ENCODE measurements at places on chromosomes 4 and X.

DNA sequence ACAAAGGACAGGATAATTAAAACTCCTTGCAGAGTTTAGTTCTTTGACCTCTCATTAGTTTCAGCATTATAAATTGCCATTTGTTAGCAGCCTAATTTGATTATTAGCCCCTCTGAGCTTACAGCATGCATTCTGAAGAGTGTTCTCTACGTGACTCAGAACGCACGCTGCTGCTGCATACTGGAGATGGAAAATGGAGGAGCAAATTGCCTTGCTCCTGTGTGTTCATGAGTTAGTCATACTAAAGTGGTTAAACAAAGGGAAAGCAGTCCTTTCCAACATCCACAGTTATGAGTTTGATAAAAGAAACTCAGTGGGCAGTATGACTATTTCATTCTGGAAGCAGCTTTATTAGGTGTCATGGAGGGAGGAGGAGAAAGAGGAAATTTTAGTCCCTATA, 922.5 kb downstream of the RPA4 start:
- DNase-seq = no peak

DNA sequence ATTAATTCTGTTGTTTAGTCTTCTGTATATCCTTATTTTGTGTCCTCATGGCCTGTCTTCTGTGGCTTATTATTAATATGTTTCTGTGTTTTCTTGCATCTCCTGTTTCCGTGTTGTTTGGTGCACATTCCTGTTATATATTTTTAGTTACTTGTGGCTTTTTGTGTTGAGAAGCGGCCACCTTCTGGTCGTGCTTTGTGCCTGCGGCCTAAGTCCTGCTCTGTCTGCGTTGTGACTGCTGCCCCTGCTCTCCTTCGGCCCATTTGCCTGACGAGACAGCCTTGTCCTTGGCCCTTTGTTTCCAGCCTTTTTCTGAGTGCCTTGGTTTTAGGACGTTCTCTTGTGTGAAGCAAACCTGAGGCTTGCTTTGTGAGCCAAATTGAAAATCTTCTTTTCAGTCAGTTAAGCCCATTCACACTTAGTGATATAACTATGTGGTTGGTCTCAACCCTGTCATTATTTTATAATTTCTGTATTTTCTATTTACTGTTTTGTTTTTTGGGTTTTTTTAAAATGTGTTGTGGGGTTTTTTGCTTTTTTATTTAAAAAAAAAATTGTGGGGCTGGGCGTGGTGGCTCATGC, 43.8 kb downstream of the TNIP2 start:
- no peak for DNase-seq

DNA sequence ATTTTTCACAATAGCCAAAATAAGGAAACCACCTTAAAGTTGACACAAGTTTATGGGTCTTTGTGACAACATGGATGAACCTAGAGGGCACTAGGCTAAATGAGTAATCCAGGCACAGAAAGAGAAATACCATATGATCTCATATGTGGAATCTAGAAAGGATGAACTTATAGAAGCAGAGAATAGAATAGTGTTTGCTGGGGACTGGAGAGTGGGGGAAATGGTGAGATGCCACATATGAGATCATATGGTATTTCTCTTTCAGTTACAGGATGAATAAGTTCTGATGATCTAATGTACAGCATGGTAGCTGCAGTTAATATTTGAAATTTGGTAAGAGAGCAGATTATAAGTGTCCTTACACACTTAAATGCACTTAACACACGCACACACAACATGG, 35.9 kb downstream of the F8A2 start:
- no peak for DNase-seq

GRCh38 chr4:78864405-78865024, 74.7 kb downstream of the PAQR3 start:
- DNase-seq = peak; percentile 55

DNA sequence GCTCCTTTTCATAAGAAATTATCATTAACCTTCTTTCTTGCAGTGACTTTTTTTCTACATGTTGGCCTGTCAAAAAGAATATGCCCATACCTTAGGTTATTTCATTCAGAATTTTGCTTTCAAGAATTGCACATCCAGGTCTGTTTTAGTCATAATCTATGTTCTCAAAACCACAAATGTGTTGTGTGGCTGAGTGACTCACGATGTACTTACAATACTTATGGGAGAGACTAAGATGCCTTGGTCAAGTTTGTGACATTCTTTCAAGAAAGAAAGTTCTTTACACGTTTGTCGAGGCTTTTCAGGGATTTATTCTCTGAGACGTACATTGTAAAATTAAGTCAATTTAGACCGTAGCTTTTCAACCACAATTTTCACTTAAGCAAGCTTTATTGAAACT, 396.7 kb downstream of the FSTL5 start:
- DNase-seq = no peak

- DNase-seq = no peak
These were observed 780.0 kb upstream of the MAGEB2 start for GRCh38 chrX:29435396-29435795.

DNA sequence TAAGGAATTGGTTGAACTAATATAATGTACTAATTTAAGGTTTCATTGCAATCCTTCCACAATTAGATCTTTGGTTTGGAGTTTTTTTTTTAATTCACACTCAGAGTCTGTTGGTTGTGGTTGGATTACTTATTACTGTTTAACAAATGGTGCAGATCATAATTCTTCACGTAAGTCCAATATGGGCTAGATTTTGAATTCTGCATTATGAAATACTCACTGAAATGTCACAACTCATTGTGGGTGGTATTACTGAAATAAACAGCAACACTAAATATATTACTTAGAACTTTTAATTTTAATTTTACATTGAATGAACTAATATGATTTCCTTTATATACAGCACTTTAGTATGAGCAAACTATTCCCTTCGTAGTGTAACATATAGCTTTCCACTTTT, 94.2 kb upstream of the MYOZ2 start:
- DNase-seq = no peak

DNA sequence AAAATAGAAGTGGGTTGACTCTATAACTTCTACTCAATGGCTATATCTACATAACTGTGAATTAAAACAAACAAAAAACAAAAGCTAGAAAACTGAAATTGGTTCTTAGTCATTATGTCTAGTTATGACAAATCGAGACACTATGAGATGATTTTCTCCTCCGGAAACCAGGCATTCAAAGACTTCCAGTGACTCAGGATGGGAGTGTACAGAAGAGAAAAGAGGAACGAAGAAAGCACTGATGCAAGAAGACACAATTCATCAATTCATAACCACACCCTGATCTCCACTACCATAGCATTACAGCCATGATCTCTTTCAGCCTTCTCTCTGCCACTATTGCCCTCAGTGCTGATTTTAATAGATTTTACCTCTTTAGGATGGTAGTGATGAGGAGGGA, 253.6 kb downstream of the CBLL2 start:
- no peak for DNase-seq

- DNase-seq = no peak
These were observed 1.8 kb downstream of the SPCS3 start for GRCh38 chr4:176321589-176321988.

GRCh38 chr4:187544461-187545053, 451.0 kb upstream of the ZFP42 start:
- DNase-seq = no peak

GRCh38 chrX:56557376-56557929, 6.0 kb upstream of the UBQLN2 start:
- DNase-seq = no peak

GRCh38 chr4:5982156-5982973, 35.9 kb downstream of the C4orf50 start:
- DNase-seq = no peak

- DNase-seq = no peak
These were observed 8.5 kb upstream of the GRIA3 start for GRCh38 chrX:123175366-123176122.

GRCh38 chrX:48498374-48498809, 10.4 kb upstream of the PORCN start:
- no peak for DNase-seq

DNA sequence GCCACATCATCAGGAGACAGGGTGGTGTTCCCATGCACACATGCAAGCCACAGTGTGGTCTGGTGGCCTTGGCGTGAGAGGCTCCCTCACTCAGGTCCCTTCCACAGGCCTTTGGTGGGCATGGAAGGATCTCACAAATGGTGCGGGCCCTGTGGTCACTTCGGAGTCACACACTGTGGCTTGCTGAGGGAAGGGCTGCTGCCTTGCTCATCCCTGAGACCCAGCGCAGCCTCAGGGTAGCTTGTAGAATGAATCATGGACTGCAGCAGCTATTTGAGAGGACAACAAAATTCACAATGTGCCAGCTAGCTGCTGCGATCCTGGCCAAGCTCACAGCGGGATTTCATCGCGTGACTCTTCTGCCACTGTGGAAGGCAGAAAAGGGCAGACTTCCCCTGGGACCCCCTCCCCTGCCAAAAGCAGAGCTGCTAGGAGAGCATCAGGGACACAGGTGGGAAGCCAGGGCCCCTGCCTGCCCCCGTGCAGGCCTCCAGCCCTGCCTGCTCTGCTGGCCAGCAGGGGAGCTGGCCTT, 106.4 kb downstream of the ABLIM2 start:
- DNase-seq = no peak

GRCh38 chrX:7149411-7149810, 1.5 kb upstream of the PUDP start:
- DNase-seq = no peak

- DNase-seq = no peak
These were observed 190.7 kb upstream of the FAM241A start for GRCh38 chr4:111954550-111954949.

GRCh38 chr4:27008679-27009078, 148.0 kb downstream of the STIM2 start:
- DNase-seq = no peak

- DNase-seq = no peak
These were observed 103.6 kb upstream of the TEX13D start for GRCh38 chrX:124228849-124229248.

- peak; percentile 64 for DNase-seq
These were observed 569.3 kb upstream of the DIPK2B start for GRCh38 chrX:45769761-45770582.

- DNase-seq = no peak
These were observed 174.8 kb downstream of the ENOX2 start for GRCh38 chrX:130728208-130728607.

- no peak for DNase-seq
These were observed 850.6 kb downstream of the CENPC start for GRCh38 chr4:66694739-66695138.

DNA sequence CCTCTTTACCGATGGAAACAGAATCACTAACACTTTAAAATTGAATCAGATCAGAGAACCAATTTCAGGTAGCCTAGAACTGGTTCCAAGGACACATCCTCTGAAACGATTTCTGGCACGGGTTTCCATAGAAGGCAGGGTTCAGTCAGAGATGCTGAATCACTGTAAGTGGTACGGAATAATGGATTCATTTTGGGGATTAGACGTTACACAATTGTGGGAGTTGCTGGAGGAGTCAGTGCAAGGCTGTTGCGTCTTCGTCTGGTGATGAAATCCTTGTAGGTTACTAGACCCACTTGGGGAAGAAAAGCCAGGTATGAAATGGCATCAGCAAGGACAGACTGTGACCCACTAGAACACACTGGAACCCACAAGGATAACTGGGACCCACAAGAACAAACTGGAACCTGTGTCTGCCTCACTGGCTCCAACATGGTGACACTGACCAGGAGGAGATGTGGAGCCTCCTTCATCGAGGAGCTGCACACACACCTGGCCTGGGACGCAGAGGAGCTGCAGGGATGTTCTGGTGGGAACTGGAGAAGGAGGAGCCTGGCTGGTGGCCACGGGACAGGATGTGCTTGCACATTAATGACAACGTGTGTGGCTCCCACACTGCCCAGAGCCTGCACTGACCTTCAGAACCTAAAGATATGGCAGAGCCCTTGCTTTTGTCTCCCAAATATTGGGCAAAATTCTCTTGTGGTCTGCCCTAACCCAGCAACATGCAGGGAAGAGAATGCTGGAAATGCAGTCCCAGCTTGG, 105.1 kb downstream of the TRAPPC11 start:
- DNase-seq = no peak

DNA sequence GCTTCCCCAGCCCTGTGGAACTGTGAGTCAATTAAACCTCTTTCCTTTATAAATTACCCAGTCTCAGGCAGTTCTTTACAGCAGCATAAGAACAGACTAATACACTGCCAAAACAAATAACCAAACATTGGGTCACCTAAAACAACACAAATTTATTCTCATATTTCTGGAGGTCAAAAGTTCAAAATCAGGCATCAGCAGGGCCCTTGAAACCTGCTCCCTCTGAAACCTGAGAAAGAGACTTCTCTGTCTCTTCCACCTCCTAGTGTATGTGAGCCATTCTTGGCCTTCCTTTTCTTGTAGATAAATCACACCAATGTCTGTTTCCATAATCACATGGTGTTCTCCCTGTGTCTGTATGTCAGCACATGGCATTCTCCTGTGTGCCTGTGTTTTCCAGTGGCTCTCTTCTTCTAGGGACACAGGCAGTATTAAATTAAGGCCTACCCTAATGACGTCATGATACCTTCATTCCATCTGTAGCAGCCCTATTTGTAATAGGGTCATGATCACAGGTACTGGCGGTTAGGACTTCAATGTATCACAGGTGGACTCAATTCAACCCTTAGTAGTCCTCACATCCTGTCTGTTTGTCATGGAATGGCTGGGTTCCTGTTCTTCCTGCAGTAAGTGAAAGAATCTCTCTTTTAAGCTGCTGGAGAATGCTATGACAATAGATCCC, 147.3 kb upstream of the CLNK start:
- no peak for DNase-seq

- DNase-seq = no peak
These were observed 8.3 kb downstream of the PPP2R3B start for GRCh38 chrX:378443-378842.

DNA sequence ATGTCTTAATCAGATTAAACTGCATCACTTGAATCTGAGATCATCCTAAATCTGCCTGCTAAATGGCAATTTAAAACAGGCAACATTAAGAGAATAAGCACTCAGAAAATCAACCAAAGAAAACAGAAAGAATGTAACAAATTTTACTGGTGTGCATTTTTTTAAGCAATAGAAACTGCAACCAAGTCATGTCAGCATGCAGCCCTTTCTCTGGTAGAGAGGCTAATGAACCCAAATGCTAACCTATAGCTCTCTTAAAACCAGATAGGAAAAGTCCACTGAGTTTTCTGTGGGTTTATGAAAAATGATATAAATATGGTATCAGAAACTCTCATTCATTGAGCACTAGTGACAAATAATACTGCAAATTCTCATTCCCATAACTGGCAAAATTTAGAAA, 35.6 kb downstream of the COL25A1 start:
- no peak for DNase-seq

GRCh38 chr4:143369552-143369951, 32.9 kb downstream of the GAB1 start:
- no peak for DNase-seq

DNA sequence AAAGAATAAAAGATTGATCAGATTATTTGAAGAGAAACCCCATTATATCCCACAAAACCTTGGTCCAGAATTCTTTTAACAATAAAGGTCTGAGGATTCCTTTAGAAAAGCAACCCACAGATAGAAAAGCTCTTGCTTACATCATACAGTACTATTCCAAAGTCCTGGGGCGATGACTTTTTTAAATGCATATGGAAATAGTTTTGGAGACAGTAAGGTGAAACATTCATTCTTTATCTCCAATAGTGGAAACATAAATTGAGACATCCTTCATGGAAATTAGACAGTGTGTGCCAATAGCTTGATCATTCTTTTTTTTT, 85.7 kb upstream of the UCP1 start:
- DNase-seq = no peak

GRCh38 chr4:31918891-31919290, 1198.7 kb downstream of the PCDH7 start:
- no peak for DNase-seq
